ENCODE measurements at places on chromosomes 1 and 21.

GRCh38 chr1:18957532-18958300 is 1.2 kb upstream of the IFFO2 start:
- no peak for DNase-seq

DNA sequence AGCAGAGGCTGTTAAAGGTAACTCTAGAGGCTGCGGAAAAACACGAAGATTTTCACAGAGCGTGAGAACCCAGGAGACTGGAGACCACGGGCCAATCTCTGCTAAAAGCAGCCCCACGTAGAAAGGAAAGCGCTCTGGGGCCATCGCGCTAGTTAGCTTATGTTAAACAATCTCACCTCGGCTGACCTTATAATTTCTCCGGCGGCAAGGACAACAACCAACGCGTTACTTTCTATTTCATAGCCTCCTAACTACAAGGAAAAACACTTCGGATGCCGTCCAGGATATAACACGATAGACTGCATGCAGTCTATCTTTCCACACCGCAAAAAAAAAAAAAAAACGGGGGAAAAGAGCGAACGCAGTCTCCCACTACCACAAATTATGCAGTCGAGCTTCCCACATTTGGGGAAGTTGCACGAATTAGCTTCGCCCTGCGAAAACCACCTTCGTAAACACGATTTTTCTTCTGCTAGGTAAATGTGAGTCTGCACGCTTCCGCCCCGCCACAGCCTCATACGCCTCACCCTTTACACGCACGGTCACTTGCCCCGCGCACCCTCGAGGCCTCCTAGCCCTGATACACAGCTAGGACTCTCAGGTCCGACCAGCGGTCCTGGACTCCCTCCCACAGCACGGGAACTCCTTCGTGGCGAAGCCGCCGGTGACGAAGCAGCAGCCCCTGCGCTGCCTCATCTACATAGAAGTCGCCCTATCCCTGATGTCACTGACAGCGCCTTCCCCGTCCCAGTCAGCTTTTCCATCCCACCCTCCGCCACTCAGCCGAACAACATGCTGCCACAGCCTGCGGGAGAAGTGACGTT is 87.8 kb downstream of the PRKAB2 start:
- DNase-seq = peak; percentile 44

DNA sequence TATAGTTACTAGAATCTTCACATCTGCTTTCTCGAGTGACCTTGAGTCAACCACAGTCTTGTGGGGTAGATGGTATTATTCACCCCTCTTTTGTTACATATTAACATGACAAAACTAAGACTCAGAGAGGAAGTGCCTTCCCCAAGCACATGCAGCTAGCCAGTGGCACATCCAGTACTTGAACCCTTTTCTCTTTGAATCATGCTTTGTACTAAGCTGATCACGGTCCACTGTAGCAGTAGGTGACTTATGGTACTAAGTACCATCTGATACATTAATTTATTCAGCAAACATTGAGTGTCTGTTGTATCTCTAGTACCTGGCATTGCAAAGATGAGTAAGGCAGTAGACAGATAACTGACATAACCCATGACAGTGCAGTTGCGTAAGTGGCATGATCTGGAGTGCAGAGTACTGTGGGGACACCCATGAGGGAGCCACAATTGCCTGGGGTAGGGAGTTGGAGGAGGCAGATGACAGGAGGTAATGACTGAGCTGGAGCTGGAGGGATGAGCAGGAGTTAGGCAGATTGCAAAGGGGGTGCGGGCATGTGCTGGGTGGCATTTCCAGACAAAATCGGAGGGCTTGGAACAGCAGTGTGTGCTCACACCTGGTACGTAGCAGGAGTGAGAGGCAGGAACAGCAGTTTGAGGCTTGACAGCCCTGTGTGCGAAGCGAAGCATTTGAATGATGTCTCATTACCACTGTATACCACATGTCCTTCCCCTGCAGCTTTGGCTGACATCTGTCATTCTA is 29.8 kb downstream of the UCK2 start:
- no peak for DNase-seq

GRCh38 chr1:68961143-68961542 is 464.3 kb upstream of the DEPDC1 start:
- DNase-seq = no peak

DNA sequence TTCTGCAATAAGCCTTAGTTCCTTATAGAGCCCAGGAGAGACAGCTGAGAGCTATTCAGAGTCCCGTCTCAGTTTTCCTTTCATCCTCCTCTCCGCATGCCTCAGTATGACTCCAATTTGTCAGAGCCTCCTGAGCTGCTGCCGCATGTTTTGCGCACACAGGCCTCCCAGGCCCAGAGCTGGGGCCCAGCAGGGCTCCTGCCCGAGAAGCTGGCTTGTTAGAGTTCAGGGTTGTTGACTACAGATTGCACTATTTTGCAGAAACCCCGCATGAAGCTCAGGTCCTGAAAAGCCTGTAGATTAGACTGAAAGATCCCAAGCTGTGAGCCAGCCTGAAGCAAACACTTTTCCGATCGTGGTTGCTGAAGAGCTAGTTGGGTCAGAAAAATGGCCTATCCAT is 51.5 kb downstream of the IGSF5 start:
- no peak for DNase-seq

DNA sequence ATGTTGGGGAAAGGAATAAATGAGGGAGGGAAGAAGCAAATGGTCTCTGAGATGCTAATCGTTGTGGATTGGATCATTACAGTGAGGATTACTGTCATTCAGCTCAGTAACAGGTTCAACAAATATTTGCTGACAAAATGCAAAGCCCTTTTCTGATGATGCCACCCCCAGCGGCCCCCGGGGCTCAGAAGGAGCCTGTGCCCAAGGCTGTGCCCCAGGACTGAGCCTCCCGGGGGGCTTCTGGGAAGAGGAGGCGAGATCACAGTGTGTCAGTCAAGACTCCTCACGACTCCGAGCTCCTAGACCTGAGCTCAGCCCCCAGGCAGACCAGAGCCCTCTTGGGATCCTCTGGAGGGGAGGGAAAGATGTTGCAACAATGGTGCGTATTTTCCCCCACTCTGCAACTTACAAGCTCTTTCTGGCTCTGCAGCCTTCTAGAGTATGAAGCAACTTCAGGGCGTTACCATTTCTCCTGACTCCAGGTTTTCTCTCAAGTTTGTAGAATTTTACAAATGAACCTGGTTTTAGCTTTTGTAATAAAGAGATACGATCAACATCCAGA is 20.8 kb downstream of the EPHA8 start:
- no peak for DNase-seq

GRCh38 chr1:219144658-219145315 is 28.9 kb upstream of the LYPLAL1 start:
- DNase-seq = no peak

- peak; percentile 74 for DNase-seq
Measured at GRCh38 chr1:84505493-84506001, 639 bp upstream of the SPATA1 start.

DNA sequence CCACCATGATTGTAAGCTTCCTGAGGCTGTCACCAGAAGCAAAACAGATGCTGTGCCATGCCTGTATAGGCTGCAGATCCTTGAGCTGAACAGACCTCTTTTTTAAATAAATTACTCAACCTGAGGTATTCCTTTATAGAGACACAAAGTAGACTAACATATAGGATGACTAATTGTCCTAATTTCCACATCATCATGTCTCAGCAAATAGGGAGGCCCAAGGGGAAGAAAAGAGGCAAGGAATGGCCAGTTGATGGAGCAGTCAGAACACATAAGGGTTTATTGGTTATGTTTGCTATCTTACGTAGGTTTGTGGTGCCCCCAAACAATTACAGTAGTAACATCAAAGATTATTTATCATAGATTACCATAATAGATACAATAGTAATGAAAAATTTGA is 126.2 kb downstream of the RASAL2 start:
- DNase-seq = no peak

GRCh38 chr1:168112673-168113305 is 23.9 kb downstream of the GPR161 start:
- no peak for DNase-seq

GRCh38 chr1:229169399-229169798 is 101.5 kb upstream of the RAB4A start:
- no peak for DNase-seq

GRCh38 chr1:39652105-39652504 is 12.7 kb upstream of the HEYL start:
- peak; percentile 80 for DNase-seq

GRCh38 chr1:151867765-151868411 is 14.4 kb upstream of the THEM5 start:
- no peak for DNase-seq

GRCh38 chr1:243261390-243261789 is 5.5 kb downstream of the SDCCAG8 start:
- DNase-seq = no peak

GRCh38 chr1:164495905-164496304 is 63.1 kb upstream of the PBX1 start:
- no peak for DNase-seq

GRCh38 chr1:17470021-17470799 is 30.7 kb upstream of the RCC2 start:
- DNase-seq = no peak

GRCh38 chr1:156627313-156627880 is 8.2 kb downstream of the HAPLN2 start:
- no peak for DNase-seq

GRCh38 chr1:154716011-154716410 is 108.0 kb upstream of the ADAR start:
- DNase-seq = no peak

- no peak for DNase-seq
Measured at GRCh38 chr1:192869308-192869940, 60.6 kb downstream of the RGS2 start.

DNA sequence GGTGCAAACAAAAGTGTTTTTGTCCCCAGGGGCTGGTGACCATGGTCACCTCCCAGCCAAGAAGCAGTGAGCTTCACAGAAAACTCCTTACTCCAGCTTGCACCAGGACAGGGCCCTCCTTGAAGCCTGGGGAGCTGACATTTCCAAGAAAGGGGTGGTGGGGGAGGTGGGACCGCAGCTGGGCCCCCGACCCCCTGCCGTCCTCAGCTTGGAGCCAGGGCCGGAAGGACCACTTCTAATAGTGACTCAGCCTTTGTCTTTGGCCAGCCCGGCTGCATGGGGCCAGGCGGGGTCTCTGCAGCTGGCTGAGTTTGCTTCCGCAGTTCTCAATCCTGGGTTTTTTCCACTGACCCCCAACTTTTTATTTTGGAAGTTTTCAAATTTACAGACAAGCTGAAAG is 136.5 kb upstream of the POU3F1 start:
- no peak for DNase-seq

DNA sequence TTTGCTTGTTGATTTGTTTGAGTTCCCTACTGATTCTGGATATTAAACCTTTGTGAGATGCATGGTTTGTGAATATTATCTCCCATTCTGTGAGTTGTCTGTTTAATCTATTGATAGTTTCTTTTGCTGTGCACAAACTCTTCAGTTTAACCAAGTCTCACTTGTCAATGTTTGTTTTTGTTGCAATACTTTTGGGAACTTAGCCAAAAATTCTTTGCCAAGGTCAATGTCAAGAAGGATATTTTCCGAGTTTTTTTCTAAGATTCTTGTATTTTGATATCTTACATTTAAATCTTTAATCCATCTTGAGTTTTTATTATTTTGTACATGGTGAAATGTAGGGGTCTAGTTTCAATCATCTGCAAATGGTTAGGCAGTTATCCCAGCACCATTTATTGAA is 1230.7 kb upstream of the NCAM2 start:
- no peak for DNase-seq

- no peak for DNase-seq
Measured at GRCh38 chr1:92484472-92485380, 2.0 kb downstream of the GFI1 start.

- no peak for DNase-seq
Measured at GRCh38 chr1:202935844-202936243, 8.8 kb upstream of the KLHL12 start.

- DNase-seq = no peak
Measured at GRCh38 chr1:89980605-89981004, 14.3 kb upstream of the ZNF326 start.

- DNase-seq = no peak
Measured at GRCh38 chr1:39919545-39919944, 17.8 kb upstream of the MYCL start.

- DNase-seq = no peak
Measured at GRCh38 chr1:175373786-175374623, 181.4 kb upstream of the KIAA0040 start.

- no peak for DNase-seq
Measured at GRCh38 chr1:192936313-192937018, 122.7 kb downstream of the UCHL5 start.

DNA sequence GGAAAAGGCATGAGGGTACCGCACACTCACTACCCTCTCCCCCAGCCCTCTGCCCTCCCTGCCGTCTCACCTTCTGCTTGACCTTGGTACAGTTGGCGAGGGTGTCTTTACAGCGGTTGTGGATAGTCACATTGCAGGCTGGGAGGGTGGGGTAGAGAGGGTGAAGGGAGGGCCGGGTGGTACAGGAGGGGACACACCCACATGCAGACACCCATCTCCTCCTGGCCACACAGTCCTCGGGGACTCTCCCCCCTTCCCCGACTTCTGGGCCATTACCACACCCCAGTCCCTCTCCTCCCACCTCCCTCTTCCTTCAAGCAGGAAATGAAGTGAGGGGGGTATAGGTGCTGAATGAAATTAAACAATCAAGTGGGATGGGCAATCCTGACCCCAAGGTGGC is 11.6 kb downstream of the ARHGEF2 start:
- DNase-seq = no peak

GRCh38 chr1:83802023-83802422 is 196.9 kb downstream of the TTLL7 start:
- no peak for DNase-seq

- DNase-seq = no peak
Measured at GRCh38 chr1:62050165-62050564, 144.5 kb upstream of the L1TD1 start.

GRCh38 chr1:59570524-59570923 is 244.2 kb upstream of the HOOK1 start:
- no peak for DNase-seq

DNA sequence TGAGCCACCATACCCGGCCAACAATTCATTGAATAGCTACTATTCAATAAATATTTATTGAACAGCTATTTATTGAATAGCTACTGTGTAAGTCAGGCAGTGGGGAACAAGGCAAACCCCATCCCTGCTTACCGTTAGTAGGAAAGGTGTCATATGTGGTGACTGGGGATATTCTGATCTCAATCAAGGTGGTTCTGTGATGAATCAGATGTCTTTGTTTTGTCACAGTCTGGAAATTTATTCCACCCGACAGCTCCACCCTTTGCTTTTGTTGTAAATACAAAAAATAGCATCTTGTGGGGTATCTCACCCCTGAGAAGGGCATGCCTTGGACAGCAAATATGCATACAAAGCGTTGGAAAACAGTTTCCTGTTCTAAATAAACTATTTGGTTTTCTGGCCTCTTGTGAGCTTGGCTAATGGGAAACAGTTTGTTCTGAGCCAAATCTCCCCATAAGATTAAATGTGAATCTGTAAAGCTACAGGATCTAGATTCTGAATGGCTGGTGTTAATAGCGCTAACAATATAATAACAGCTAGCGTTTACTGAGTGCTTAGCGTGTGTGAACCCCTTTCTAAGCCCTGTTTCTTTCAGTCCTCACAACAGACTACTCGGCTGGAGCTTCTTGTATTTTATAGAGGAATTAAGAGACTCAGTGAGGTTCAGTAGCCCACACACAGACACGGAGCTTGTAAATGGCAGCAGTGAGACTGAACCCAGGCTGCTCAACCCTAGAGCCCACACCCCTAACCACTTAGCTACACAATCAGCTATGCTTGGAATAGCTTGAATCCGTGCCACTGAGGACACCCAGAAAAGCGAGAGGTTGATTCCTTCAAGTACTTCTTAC is 5.5 kb downstream of the PDPN start:
- no peak for DNase-seq

- DNase-seq = peak; percentile 75
Measured at GRCh38 chr1:150567717-150568593, 11.5 kb downstream of the MCL1 start.
